ENCODE measurements at places on chromosomes 5 and 9. TPM values are rescaled to one million over a fixed set of nuclear protein-coding genes. Genes with fewer than 3 reads are reported as not detected.

CCNJL gene
- 0.31 TPM for total RNA-seq

PCA3 gene
- 0.12 TPM for total RNA-seq

C6 gene
- 753 TPM for total RNA-seq

STC2 gene
- total RNA-seq: 18.8 TPM

ADRB2 gene
- 0.99 TPM for total RNA-seq

IL9 gene
- total RNA-seq: not detected

CSF1R gene
- 45.1 TPM for total RNA-seq

ABHD17B gene
- total RNA-seq: 8.7 TPM

NDUFB6 gene
- total RNA-seq: 37.7 TPM

RHOBTB3 gene
- total RNA-seq: 36.0 TPM

MEIKIN gene
- not detected for total RNA-seq

SARDH gene
- 180 TPM for total RNA-seq

MEF2C gene
- total RNA-seq: 4.4 TPM

DNA sequence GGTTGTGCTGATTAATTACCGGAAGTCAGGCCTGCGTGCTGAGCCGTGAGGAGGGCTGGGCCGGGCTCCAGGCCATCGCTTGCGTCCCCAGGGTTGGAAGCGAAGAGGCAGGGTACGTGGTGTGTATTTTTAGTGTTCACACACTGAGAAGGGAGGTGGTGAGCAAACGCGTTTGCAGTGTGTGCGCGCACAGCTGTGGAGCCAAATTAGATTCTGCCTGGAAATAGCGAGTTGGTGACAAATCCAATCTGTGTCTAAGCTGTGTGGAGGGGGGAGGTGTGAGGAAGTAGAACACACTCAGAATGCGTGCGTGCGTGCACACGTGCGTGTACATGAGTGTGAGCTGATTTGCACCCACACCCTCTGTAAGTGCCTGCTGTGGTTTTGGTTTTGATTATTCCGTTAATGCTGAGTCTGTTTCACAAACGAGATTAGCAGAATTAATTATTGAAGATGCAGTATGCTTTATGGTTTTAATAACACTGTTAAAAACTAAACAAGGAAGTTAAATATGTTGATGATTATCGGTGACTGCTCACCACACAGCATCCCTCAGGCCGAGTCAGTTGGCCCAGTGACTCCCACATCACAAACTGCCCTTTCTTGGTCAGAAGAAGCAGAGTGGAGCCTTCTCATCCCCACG lies 111.8 kb upstream of the FCN2 start:
- DNase-seq: no peak

- DNase-seq: no peak
Observed at GRCh38 chr5:176944268-176944667, 45.1 kb upstream of the HK3 start.

- no peak for DNase-seq
Observed at GRCh38 chr5:103374473-103374963, 116.0 kb downstream of the MACIR start.

DNA sequence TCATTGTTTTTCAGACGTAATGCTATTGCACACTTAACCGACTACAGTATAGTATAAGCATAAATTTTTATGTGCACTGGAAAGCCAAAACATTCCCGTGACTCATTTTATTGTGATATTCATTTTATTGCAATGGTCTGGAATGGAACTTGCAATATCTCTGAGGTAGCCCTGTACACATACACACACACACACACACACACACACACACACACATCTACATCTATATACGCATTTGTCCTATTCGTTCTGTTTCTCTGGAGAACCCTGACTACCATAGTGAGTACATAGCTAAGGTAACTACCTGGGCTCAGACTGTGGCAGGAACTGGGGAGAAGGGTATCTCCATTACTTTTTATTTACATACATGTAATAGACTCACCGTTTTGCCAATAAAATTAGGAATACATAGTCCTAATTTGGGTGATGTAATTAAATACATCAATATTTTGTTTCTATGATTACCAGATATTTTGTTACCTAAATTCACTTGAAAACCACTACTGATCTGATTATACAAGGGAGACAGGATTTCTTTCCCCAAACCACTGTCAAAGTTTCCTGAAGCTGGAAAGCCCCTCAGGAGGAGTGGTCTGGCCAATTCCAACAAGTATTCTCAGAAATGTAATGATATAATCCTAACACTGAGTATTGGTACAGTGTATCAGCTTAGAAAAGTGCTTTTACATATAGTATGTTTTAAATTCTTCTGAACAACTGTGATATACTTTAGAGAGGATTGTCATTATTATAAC lies 74.0 kb upstream of the PLPP1 start:
- DNase-seq: no peak

DNA sequence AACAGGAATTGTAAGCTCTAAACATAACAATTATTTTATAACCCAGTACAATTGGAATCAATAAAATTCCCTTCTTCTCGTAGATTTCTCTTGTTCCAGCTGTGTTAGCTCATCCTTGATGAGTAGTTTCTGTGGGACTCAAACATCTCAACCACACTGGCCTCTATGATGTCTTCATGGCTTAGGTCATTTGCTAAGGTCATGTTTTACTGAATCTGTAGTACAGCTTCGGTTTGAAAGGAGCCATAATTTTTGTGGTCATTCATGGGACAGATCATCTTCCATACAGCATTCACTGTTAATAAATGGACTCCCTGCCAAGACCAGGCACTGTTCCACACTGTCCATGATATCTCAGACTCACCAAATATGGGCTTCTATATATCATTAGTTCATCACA lies 369.0 kb upstream of the RFX3 start:
- DNase-seq: no peak

DNA sequence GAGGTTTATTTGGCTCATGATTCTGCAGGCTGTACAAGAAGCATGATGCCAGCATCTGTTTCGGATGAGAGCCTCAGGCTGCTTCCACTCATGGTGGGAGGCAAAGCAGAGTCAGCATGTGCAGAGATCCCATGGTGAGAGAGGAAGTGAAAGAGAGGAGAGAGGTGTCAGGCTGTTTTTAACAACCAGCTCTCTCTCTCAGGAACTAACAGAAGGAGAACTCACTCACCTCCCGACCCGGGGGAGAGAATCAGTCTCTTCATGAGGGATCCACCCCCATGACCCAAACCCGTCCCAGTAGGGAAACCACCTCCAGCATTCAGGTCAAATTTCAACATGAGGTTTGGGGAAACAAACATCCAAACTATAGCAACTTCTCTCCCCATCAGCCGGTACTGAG lies 187.7 kb downstream of the ENC1 start:
- DNase-seq: no peak

DNA sequence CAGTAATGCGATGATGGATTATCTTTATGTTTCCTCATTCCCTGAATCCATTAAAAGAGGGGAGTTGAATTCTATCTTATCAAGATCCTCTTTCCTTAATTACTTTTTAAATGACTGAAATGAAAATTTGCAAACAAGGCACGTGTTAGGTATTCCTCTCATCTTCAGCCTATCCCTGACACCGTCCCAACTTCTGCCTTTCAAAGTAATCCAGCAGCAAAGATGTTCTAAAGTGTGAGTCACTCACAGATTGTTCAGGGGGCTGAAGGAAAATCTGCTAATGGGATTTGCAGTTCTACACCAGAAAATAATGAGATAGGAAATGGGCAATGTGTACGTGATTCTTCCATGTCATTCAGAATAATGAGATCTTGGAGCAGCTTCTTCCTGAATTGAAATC lies 403.0 kb downstream of the ARHGEF28 start:
- DNase-seq: no peak

DNA sequence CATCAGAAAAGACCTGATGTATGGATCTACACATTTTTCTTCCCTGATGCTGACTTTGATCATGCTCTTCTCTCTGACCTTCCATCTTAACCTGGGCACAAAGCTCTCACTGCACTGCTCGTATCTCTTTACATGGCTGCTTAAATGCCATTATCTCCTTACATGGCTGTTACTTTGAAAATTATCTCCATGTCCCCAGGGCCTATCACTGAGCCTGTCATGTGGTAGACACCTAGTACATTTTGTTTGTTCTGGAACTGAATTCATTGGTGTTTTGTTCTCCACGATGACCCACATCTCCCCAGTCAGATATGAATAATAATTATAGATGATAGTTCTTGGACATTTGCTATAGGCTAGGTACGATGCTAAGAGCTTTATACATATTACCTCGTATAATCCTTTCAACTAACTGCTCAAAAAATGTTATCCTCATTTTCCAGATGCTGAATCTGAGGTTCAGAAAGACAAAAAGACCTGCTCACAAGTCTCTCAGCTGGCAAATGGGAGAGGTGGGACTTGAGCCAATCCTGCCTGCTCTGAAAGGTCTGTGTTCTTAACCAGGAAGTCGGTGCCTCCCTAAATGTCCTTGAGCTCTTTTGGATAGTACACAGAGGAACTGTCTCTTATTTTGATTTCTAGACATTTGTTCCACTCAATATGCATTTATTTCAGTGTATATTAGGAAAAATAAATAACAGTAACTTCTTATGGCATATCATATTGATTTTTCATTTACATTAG lies 9.8 kb upstream of the CPEB4 start:
- DNase-seq: peak; percentile 61

DNA sequence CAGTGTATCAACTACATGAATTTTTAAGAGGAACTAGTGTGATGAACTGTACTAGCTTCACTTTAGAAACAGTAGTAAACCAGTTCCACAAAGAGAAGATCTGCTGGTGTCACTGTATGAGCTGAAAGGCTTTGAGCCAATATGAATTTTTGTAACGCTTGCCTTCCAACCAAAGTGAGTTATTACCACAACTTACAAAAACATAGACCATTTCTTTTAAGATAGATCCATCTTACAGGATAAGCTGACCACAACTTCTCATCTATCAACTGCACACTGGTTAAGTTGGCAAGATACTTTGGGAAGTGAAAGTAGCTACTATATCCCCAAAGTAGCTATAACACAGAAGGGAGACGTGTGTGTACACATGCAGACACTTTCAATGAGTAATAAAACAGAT lies 849.6 kb upstream of the DMAC1 start:
- DNase-seq: no peak

GRCh38 chr5:16544607-16545374 lies 72.0 kb downstream of the RETREG1 start:
- DNase-seq: no peak

DNA sequence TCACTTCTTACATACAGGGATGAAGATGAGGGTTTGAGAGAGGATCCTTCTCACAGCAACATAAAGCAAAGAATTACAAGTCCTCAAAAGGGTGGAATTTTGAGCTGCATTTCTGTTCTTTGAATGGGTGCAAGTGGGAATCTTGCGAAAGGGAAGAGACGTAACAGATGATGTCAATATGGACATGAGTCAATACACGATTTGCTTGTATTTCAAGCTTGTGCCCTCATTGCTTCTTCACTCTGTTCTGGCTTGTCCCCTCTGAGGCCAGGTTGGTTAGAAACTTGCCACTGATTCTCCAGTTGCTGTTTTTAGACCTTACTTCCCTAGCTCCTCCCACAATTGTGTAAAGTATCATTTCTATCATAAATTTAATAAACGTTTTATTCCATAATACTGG lies 104.8 kb upstream of the CLINT1 start:
- no peak for DNase-seq

DNA sequence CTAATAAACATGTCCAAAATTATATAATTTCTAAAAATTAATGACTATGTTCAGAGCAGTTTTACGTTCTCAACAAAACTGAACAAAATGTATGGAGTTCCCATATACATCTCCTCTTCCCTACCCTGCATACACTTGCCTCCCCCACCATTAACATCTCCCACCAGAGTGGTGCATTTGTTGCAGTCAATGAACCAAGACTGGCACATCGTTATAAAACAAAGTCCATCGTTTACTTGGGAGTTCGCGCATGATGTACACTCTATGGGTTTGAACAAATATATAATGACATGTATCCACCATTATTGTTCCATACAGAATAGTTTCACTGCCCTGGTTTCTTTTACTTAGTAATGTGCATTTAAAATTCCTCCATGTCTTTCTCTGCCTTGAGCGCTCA lies 130.1 kb downstream of the APBA1 start:
- DNase-seq: no peak

- no peak for DNase-seq
Observed at GRCh38 chr5:112758676-112759075, 21.0 kb downstream of the APC start.

GRCh38 chr5:119583684-119584083 lies 45.7 kb upstream of the FAM170A start:
- DNase-seq: no peak

GRCh38 chr5:127184851-127185250 lies 105.7 kb upstream of the MEGF10 start:
- DNase-seq: no peak

DNA sequence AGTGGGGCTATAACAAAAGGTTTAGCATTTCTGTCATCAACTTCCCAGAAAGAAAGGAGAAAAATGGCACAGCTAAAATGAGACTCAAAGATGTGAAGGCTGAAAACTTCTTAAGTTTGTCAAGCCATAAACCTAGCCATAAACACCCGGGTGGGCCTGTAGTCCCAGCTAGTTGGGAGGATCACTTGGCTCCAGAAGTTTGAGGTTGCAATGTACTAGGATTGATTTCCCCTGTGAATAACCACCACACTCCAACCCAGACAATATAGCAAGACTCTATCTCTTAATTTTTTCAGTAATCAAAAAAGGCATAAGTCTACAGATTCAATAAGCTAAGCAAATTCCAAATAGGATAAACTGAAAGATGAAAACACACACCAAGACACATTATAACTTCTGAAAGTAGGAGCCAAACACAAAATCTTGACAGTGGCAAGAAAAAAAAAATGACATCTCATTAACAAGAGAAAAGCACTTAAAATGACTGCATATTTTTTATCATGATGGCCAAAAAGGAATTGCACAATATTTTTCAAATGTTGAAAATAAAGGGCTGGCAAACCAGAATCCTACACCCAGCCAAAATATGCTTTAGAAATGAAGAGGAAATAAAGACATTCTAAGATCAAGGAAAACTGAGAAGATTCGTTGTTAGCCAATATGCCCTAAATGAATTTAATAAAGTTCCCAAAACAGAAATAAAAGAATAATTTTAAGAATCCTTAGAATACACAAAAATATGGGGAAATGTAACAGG lies 308.4 kb downstream of the BRINP1 start:
- DNase-seq: no peak

- DNase-seq: no peak
Observed at GRCh38 chr9:89544279-89544661, 46.4 kb upstream of the SEMA4D start.

GRCh38 chr5:132782101-132782500 lies 5.1 kb upstream of the SEPTIN8 start:
- no peak for DNase-seq

DNA sequence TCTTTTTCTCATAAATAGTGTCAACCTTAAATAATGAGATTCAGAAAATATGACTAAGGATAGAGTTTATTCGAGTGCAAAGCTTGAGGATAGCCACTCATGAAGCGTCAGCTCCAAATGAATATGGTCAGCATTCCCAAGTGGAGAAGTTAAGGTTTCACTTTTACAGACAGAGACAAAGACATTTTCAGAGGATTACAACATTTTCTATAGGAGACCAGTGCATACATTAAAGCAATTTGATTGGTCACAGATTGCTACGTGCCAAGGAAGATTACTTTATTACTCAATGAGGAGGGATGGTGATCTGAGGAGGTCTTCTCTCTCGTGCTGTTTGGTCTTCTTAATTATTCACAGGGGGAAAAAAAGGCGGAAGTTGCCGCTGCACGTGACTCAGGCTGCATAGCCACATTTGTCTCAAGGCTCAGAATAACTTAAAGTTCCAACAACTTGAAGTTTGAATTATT lies 60.1 kb upstream of the SPATA31C2 start:
- DNase-seq: no peak
